ENCODE measurements at places on chromosomes 11 and 22.

DNA sequence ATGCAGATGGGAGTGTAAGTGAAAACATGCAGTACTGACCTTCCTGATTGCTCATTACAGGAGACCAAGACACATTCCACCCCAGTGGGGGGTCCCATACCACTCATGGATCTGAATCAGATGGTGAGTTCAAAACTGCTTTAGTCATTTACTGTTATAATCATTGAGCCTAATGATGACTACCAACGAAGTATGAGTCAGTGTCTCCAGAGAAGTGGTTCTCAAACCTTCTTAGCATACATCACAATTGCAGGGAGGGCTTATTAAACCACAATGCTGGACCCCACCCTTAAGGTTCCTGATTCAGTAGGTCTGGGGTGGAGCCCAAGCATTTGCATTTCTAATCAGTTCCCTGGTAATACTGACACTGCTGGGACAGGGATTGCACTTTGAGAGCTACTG, 75.8 kb downstream of the CD44 start:
- no peak for DNase-seq

- DNase-seq = no peak
Measured at GRCh38 chr11:16363706-16364105, 7.4 kb upstream of the SOX6 start.

DNA sequence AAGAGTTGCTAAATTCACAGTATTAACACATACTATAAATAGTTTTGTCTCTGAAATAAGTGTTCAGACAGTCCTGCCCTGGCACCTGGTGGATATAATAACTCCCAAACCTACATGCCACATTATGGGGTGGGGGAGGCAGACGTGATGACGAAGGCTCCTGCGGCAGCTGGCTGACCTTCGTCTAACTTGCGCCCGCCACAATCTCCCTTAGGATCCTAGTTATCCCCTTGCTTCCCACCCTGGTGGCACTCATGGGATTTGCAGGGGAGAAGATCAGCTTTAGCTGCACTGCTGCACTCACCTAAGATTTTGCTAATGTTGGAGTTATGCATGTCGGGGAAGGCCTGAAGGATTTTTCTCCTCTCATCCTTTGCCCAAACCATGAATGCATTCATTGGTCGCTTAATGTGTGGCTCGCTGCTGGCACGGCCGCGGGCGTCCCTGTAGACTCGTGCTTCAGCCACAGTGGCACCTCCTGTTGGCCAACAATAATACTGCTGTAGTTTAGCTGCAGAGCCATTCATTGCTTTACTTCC, 367.6 kb downstream of the SOX6 start:
- peak; percentile 14 for DNase-seq

GRCh38 chr11:21105196-21105917, 436.0 kb downstream of the NELL1 start:
- no peak for DNase-seq

DNA sequence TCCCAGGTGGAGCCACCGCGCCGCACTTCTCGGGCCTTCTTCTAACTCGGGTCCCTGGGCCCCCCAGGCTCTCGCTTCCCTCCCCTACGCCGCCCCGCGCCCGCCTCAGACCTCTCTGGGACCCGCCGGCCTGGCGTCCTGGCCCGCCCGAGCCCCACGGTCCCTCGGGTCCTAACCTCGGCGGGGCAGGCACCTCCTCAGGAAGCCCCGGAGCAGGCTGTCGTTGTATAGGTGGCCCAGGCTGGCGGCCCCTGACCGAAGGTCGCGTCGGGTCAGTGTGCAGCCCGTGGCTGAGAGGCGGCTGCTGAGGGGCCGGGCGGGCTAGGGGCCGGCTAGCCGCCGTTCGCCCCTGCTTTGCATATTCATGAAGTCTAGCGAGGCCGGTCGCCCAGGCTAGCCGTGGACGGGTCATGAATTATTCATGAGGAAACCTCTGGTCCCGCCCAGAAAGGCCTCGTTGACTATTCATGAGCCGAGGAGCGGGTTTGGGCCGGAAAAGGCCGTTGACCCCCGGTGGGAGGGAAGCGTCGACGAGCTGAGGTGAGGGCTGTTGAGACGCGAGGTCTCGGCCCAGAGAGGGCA, at the start of gene HORMAD2:
Gene HORMAD2, plus strand, starts transcription at position 513 of the 582 bp plus-strand sequence. CDS start 13,489 bp downstream, outside the sequence.
- peak; percentile 9 for DNase-seq

- no peak for DNase-seq
Measured at GRCh38 chr11:120130176-120130980, 7.5 kb downstream of the TRIM29 start.

DNA sequence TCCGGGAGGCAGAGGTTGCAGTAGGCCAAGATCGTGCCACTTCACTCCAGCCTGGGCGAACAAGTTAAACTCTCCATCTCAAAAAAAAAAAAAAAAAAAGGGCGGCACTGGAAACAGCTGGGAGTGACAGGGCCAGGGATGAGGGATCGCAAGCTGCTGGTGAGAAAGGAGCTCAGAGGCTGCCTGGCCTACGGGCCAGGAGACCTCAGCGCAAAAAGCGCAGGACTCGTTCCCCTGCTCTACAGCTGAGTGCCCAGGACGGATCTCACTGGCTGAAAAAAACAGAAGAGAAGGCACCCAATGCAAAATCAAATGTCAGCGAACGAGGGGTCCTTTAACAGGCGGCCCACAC, 650 bp upstream of the NUP50 start:
- DNase-seq = no peak

GRCh38 chr11:108871152-108871551, 206.3 kb downstream of the DDX10 start:
- DNase-seq = no peak

DNA sequence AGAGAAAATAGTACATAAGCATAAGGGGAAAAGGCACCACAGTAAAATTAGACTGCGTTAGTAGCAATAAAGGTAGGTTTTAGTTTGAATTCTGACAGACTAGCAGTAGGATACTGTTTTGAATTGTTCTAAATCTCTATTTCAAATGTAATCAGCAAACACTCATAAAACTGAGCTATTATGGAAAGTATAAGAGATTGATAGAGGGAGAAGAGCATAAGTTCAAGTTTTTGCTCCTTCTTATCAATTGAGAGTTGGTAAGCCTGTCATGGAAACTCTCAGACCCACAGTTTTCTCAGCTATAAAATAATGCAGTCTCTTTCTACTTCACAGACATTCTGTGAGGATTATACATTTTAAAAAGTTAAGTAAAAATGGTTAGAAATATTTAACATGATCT, 840.2 kb upstream of the CNTN5 start:
- DNase-seq = no peak

- DNase-seq = peak; percentile 68
Measured at GRCh38 chr11:90134478-90135003, at the start of gene NAALAD2. Gene NAALAD2, plus strand, starts transcription at chr11:90134663. Its CDS starts 96 bp downstream, at chr11:90134759.

All from heart right ventricle (tissue), 16 donors.